Activated naive CD8-positive, alpha-beta T cell treated with anti-CD3 and anti-CD28 coated beads, Interleukin-2, amount 50 U/mL, for 24 hours (primary cell): ENCODE measurements at places on chromosomes 12 and 14.

DNA sequence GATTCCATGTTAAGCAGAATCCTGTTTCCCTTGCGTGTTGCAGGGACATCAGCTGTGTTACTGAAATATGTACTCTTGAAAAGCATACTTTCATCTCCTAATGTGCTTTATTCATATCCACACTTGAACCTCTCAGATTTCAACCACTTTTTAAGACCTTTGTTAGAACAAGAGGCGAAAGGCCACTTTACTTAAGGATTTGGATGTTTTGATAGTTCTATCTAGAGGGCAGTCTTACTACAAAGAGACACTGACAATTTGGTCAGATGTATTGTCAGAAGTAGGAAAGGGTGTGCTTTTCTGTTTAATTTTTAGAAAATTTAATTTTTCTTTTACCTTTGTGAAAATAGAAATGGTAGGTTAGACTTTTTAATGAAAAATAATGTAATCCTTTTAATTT, 267.9 kb downstream of the TMTC2 start:
- H3K36me3 ChIP-seq, result no peaks in the 10 kb centered on the region
- H3K27ac ChIP-seq, result no peak overlapping the region
- no peaks in the 10 kb centered on the region for H3K27me3 ChIP-seq
- no peak overlapping the region for H3K4me3 ChIP-seq

- H3K4me1 ChIP-seq, result no peaks in the 10 kb centered on the region
- H3K36me3 ChIP-seq, result no peaks in the 10 kb centered on the region
- no peak overlapping the region for H3K4me3 ChIP-seq
- H3K27me3 ChIP-seq, result no peaks in the 10 kb centered on the region
- no peak overlapping the region for H3K27ac ChIP-seq
- DNase-seq, result no peak
Observed at GRCh38 chr12:5260086-5260485, 171.8 kb upstream of the NTF3 start.

GRCh38 chr12:28269851-28270250, 79.6 kb downstream of the CCDC91 start:
- H3K27me3 ChIP-seq, result no peaks in the 10 kb centered on the region
- DNase-seq, result no peak
- H3K4me3 ChIP-seq, result no peak overlapping the region
- no peaks in the 10 kb centered on the region for H3K4me1 ChIP-seq
- peaks cover 43% of the 10 kb centered on the region for H3K36me3 ChIP-seq

- no peaks in the 10 kb centered on the region for H3K27me3 ChIP-seq
- H3K36me3 ChIP-seq, result peaks cover 15% of the 10 kb centered on the region
- no peak overlapping the region for H3K27ac ChIP-seq
- peaks cover 4% of the 10 kb centered on the region for H3K4me1 ChIP-seq
- no peak for DNase-seq
Observed at GRCh38 chr12:116714175-116714574, 23.7 kb downstream of the SPRING1 start.

DNA sequence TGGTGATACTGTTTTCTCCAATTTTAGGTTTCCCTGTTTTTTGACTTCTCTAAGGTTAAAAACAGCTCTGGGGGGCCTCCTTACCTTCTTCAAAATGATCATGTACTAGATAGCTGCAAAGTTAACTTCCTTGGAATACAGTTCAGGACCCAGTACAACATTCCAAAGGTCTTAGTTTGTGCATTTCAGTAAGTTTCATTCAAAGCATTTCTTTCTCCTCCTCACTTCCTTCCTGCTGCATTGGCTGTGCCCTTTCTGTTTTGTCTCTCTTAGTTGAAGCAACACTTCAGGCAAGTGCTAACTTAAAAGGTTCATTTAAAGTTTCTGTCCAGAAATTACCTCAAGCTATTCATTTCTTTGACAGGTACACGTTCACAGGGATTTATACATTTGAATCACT, 95.7 kb downstream of the SCN8A start:
- H3K4me3 ChIP-seq, result no peak overlapping the region
- H3K36me3 ChIP-seq, result no peaks in the 10 kb centered on the region
- DNase-seq, result no peak
- no peak overlapping the region for H3K27ac ChIP-seq
- peaks cover 2% of the 10 kb centered on the region for H3K27me3 ChIP-seq
- H3K4me1 ChIP-seq, result peaks cover 3% of the 10 kb centered on the region

GRCh38 chr14:55572578-55572977, 7.4 kb upstream of the KTN1 start:
- H3K4me1 ChIP-seq, result peaks cover 8% of the 10 kb centered on the region
- no peak for DNase-seq
- H3K36me3 ChIP-seq, result no peaks in the 10 kb centered on the region
- no peak overlapping the region for H3K27ac ChIP-seq
